ENCODE measurements at places on chromosomes 5 and 9.

DNA sequence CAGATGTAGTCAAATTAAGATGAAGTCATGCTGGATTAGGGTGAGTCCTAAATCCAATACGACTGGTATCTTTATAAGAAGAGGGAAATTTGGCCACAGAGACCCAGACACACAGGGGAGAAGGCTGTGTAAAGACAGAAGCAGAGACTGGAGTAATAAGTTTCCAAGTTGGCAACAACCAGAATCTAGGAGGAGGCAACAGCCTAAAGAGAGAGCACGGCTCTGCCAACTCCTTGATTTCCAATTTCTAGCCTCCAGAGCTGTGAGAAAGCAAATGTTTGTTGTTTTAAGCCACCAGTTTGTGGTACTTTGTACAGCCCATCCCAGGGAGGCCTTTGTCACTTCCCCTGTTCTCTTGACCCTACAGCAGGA lies 74.4 kb downstream of the ATG10 start:
- DNase-seq: no peak

DNA sequence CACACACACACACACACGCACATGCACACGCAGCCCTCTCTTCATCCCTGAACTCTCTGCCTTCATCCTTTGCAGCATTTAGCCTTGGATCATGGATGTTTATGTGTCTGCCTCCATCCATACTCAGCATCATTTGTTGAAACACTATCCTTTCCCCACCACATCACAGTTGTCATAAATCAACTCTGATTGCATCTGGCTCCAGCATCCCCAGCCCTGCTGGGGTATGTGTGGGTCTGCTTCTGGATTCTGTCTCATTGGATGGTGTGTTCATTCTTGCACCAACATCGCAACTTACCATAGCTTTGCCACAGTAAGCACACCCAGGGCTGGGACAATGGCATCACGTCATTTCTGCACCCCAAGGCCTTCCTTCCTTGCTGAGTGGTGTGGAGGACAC lies 175.4 kb downstream of the RGS3 start:
- DNase-seq: no peak

- DNase-seq: peak; percentile 61
Observed at GRCh38 chr9:36728651-36729520, 156.2 kb downstream of the MELK start.

GRCh38 chr5:157509587-157509986 lies 49.6 kb downstream of the NIPAL4 start:
- DNase-seq: no peak

DNA sequence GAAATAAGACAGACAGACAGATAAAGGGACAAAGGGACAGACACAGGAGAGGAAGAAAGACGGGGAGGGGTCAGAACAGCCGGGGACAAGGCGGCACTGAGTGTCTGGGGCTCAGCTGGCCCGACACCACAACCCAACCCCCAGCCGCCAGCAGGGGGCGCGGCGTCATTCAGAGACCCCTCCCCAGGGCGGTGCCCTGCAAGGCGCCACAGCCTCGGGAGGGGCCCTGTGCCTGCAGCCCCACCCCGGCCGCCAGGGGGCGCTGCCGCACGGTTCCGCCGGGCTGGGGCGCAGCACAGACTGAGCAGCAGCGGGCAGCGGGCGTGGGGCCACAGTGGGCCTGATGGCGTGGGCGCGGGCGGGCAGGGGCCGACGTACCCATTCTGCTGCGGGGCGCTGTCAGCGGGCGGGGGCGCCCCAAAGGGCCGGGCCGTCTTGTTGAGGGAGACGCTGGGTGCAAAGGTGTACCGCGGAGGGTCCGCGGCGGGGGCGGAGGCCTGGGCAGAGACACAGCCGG lies 5.9 kb downstream of the PDLIM7 start:
- no peak for DNase-seq

- no peak for DNase-seq
Observed at GRCh38 chr9:135370411-135371375, 108.9 kb upstream of the PPP1R26 start.

GRCh38 chr5:111892949-111893348 lies 136.0 kb upstream of the NREP start:
- DNase-seq: no peak

- DNase-seq: no peak
Observed at GRCh38 chr5:128174951-128175350, 91.4 kb downstream of the SLC12A2 start.

- peak; percentile 10 for DNase-seq
Observed at GRCh38 chr5:163509291-163509951, 4.0 kb downstream of the MAT2B start.

GRCh38 chr5:58504766-58505165 lies 13.5 kb downstream of the GAPT start:
- no peak for DNase-seq

DNA sequence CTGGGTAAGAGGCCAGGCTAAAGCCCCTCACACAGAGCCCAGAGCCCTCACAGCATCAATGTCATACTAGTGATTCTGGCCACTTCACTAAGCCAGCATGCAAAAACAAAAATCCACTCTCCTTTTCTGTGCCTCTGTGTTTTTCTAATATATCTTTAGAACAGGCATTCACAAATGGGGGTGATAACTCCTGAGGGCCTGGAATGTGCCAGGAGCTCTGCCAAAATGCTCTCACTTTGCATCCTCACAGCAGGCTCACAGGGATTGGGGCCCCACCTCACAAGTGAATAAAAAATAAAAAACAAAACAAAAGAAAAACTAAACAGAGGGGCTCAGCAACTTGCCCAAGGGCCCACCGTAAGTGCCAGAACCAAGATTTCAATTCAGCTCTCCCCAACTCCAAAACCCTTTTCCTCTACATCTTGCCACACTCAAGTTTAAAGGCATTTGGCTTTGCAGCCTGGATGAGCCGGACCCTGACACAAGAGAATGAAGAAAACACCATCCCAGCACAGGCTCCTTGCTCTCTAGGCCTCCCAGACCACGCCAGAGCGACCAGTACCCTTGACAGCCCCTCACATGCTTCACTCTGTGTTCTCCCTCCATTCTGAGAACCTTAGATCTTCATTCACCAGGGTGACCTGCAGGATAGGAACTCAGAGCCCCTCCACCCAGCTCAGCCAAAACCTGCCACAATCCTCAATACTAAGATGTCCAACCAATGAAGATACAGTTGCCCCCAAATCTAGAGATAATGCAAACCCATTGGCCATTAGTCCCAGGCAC lies 51.3 kb downstream of the SAXO1 start:
- DNase-seq: no peak

DNA sequence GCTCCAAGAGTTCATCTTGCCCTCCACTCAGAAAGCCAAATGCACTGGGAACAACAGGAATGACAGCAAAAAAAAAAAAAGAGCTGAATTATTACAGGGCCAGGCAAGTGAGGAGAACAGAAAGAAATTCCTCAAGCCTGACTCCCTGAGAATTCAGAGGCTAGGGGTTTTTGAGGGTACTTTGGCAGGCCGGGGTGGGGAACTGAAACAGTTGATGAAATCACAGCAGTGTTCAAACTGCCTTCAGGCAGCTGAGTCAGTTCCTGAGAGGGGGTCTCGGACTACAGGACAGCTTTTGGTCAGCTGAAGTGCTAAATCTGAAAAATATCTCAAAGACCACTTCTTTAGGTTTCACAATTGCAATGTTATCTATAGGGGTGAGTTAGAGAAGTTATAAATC lies 419.4 kb downstream of the SEMA5A start:
- no peak for DNase-seq

DNA sequence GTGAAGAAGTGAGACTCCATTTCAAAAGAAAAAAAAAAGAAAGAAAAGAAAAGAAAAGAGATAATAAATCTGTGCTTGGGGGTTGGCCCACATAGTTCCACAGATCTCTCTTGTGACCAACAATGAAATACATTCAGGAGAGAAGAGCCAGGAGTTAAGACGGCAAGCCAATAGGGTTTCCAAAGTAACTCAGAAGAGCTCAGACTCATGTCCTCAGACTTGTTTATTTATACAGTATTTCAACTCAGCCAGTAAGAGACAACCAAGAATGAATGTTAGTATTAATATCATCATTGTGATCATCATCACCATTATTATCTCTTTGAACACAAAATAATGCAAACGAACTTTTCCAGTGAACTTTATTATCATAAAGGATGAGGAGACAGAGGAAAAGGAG lies 140.2 kb downstream of the GLIS3 start:
- no peak for DNase-seq

GRCh38 chr9:131433302-131433854 lies 39.5 kb downstream of the PRRC2B start:
- no peak for DNase-seq

DNA sequence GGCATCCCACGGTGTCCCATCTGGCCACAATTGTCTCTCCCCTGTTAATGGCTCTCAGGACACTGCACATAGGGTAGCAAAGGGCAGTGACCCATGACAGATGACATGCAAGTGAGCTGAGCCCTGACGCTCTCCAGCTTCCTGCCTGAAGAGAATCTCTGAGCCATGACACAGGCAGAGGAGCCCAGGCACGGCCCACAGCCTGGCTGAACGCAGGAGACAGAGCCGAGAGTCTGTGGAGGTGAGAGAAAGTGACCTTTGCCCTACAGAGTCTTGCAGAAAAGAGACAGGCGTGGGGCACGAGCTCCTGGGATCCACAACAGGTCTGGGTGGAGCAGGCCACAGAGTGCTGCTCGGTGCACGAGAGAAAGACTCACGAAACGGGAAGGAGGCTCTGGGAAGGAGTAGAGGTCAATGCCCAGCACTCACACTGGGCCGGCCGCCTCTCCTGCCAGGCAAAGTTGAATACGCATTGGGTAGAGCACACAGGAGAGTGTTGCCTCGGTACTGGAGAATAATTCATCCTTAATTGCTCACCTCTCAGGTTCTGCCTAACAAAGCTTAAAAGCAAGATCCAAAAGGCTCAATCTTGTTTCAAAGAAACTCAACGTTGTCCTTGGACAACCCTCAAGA lies 90.3 kb downstream of the MRPL36 start:
- no peak for DNase-seq

DNA sequence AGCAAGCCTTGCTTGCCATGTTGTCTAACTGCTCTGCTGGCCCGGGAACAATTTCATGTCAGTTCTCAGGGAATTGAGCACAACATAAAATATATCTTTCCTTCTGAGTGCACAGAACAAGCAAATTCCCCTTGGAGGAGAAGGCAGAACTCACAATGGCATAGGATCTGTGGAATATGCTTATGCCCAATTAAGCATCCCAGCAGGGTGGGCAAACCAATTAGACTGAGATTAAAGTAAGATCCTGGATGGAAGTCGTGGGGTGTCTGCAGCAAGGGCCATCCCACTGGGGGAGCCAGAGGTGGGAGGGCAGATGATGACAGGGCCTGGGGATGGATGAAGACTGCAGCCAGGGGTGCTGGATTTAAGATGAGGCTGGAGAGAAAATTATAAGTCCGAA lies 114.1 kb downstream of the BRINP1 start:
- DNase-seq: no peak

GRCh38 chr5:94863951-94864350 lies 245.5 kb downstream of the SLF1 start:
- no peak for DNase-seq

DNA sequence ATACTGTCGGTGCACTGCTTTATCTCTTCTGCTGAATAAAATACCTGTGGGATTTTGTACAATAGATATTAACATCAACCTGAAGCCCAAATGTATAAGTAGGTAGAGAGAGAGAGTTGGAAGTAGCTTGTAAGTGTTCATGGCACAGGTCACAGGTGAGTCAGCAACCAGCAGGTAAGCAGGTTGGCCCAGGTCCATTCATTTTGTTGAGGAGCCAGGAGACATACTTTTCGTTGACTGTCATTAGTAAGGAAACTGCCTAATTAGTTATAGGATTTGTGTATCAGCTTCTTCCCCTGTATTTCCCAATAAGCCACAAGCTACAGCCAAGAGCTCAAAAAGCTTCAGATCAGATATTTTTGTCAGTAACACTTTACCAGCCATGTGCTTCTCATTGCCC lies 650.8 kb downstream of the IRX1 start:
- no peak for DNase-seq

- DNase-seq: no peak
Observed at GRCh38 chr5:94645053-94645452, 26.6 kb downstream of the SLF1 start.

GRCh38 chr5:66828548-66829357 lies 232.6 kb downstream of the MAST4 start:
- DNase-seq: peak; percentile 65

DNA sequence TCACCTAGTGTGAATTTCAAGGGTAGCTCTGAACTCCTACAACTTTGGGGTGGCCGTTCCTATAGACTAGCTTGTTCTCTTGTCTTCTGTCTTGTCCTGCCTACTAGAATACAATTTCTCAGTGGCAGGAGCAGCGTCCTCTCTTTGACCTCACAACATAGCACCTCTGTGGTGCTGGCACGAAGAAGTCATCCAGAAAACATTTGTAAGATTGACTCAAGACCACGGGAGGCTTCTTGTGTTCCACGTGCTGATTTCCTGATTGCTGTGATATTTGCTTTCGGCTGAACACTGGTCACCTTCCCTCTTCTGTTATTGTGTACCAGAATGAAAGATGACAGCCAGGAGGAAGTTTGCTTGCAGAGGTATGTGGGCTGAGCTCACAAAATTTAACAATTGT lies 27.0 kb downstream of the SLC1A1 start:
- no peak for DNase-seq

GRCh38 chr9:75930730-75931321 lies 40.4 kb downstream of the PCSK5 start:
- no peak for DNase-seq

- no peak for DNase-seq
Observed at GRCh38 chr9:14238518-14238917, 75.4 kb downstream of the NFIB start.

- DNase-seq: peak; percentile 47
Observed at GRCh38 chr5:109656829-109657228, 32.9 kb upstream of the MAN2A1 start.

GRCh38 chr9:88498880-88499279 lies 36.1 kb upstream of the NXNL2 start:
- no peak for DNase-seq

GRCh38 chr5:74310997-74311930 lies 329.3 kb downstream of the ENC1 start:
- DNase-seq: no peak

GRCh38 chr9:116592970-116593369 lies 94.1 kb upstream of the TRIM32 start:
- DNase-seq: no peak

- peak; percentile 49 for DNase-seq
Observed at GRCh38 chr9:69168709-69169217, 5.3 kb upstream of the TJP2 start.

GRCh38 chr9:74821636-74822035 lies 66.1 kb downstream of the TRPM6 start:
- no peak for DNase-seq

DNA sequence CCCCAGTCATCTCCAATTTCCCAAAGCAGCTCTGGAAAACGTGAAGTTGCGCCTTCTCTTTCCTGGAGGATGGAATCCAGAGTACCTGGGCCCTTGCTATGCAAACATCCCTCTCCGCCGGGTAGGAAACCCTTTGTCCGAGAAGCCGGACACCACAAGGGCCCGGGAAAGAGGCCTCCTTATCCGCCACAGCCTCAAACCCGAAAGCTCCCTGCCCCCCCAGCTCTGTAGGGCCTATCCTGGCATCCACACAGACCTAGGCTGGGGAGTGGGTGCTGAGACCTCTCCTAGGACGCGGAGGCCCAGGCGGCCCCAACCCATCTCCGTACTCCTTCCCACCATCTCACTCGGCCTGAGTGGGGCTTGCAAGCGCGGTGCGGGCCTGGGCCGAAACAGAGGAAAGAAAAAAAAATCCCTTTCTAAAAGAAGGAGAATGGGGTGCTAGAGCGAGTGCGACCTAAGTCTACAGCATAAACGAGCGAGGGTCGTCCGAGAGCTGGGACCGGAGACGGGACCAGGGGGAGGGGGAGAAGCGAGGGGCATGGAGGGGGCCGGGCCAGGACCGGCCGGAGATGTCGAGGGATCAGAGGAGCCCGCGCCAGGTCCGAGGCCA lies 624 bp downstream of the FBXW11 start:
- DNase-seq: peak; percentile 14
